Skeletal muscle cell (primary cell): ENCODE measurements at places on chromosomes 4 and X.

DNA sequence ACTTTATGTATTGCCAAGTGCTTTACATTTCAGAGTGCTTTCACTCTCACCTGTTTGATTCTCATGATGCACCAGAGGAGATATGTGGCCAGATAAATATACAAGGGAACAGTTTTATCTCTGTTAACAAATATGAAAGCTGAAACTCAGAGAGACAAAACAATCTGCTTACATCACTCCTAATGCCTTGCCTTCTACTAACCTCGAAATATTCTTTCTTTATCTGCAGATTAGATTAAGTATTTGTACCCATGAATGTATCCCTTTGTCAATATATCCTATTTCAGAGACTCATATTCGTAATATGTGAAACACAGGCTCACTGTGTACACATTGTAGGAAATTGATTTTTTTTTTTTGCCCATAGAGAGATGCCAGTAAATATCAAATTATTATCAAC, 178.1 kb downstream of the NWD2 start:
- DNase-seq = no peak

GRCh38 chrX:2548711-2549423, 48.1 kb upstream of the DHRSX start:
- DNase-seq = no peak

DNA sequence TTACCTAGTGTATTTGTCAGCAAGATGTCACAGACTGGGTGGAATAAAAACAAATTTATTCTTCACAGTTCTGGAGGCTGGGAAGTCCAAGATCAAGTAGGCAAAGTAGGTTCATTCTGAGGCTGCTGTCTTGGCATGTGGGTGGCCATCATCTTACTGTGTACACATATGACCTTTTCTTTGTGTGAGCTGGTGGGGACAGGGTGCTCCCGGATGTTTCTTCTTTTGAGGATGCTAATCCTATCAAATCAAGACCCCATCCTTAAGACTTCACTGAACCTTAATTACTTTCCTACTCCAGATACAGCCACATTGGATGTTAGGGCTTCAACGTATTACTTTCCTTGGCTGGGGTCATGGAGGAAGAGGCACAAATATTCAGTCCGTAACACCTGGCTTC, 74.0 kb downstream of the TLL1 start:
- no peak for DNase-seq

DNA sequence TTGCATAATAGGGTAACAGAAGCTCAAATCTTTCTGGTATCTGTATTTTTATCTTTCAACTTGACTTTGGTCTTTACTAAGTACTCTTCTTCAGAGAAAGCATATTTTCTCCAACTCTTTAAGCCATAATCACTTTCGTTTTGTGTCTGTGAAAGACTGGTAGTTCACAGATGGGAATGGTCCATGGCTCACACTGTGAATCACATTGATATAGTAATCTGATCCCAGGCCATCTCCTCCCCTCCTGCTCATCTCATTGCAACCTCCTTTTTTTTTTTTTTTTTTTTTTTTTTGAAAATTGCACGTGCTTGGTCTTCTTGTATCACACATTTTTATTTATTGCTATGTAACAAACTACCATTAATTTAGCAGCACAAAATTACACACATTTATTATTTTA, 694.5 kb upstream of the SLIT2 start:
- DNase-seq = peak; percentile 0

DNA sequence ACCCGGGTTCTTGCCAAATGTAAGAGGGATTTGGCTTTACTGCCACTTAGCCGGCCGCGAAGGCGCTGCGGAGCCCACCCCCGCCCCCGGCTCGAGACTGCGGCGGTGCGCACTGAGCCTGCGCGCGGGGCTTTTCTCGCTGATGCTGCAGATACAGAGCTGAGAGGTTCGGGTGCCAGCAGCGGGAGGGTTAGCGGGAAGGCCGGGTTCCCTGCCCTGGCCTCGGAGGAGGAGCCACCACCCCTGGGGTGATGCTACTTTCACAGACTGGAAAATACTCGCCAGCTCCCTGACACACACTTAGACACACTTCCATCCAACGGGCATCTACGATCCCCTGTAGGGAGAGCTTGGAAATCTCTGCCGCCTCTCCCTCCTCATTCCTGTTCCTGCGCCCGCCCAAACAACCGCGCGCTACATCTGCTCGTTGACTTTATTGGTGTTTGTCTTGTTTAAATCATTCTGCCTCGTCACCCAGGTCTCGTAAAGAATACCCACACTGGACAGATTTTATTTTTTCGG, 2.1 kb upstream of the PCDH7 start:
- no peak for DNase-seq

GRCh38 chrX:112837531-112837930, 3.1 kb downstream of the AMOT start:
- no peak for DNase-seq

DNA sequence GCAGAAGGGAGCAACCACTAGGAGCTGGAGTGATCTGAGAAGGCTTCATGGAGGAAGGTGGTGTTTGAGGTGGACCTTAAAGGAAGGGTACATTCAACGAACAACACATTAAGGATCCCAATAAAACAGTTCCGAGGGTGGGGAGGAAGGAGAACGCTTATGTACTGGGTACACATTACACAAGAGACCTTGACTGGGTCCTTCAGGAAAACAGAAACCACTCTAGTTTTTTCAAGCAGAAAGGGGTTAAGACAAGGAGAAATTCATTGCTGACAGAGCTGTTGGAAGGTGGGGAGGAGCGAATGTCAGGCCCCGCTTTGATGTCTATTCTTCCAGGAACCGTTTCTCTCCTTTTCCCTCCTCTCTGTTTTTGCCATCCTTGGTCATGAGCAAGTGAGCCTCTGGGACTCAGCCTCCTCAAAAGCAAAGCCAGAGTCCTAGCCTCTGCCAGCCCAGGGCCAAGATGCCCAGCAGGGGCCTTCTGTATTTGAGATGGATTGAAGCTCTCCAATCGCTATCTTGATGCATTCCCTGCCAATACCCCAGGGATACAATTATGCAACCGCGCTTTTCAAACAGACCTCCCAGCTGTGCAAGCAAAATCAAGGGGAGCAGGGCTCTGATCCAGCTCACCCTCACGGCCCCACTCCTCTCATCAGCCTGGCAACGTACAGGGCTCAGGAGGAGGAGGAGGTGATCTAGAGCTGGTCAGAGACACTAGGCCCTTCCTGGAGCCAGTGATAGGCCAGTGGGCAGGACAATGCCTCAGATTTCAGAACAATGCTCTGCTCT, 48.4 kb downstream of the ZBTB49 start:
- DNase-seq = no peak

DNA sequence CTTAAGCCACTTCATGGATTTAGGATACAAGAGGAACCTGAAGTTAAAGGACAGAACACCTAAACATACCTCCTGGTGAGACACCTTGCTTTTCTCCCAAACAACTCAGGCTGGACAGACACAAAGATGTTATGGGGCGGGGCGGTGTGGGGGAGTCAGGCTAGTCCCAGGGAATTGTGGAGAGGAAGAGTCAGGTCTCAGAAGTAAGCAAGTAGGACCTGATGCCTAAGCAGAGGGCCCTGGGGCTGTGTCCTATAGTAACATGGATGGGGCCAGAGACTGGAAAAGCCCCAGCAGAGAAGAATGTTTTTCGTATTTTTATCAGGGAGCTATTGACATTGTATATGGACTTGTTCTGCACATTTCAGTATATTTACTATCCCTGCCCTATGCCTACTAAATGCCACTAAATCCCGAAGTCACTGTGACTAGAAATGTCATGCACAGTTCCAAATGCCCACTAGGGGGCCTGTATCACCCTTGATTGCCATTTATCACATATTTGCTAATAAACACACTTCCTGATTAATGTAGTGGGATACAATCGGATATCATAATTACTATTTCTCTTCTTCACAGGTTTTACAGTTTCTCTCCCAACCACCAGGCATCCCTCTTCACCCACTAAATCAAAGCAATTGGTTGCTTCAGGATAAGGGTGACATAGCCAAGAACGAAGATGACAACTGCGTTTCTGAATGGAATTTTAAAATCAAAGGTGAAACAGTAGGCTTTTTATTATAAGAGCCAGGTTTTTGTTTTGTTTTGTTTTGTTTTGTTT, 23.8 kb upstream of the ARHGAP10 start:
- DNase-seq = no peak

DNA sequence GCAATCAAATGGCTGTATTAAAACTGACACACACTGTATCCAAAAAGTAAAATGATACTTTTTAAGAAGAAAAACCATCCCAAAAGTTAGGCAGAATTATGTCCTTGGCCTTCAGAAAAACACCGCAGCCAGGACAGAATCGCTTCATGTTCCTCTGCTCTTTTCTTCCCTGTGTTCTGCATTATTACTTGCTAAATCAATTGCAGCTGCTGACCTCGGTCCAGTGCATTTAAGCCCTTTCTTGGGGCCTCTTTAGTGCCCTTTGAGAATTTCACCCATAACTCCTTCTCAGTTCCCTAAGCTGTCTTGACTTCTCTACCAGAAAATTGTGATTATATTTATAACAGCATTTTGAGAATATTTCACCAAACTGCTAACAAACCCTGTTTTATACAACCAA, 696.9 kb downstream of the PCDH7 start:
- DNase-seq = no peak

DNA sequence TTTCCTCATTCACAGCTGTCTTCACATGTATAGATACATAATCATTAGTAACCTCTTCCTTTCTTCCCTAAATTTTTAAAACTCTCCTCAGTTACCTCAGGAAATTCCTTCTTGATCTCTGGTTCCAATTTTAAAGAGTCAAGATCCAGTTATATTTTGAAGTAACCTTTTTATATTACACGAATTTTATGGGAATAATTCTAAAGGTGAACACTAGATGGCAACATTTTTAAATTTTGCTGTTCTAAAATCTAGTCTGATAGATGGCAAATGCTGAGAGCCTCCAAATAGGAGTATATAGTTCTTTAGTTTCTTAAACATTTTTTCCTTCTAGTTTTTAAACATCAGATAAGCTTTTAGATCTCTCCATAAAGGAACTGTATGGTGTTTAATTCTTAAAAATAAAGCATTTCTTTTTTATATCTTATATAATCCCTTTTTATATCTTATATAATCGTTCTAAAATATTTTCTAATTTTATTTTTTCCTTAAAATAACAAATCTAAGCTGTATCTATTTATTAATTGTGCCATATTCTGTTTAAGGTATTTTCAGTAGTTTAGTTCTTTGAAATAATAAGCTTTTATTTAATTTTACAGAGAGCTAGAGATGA, 37.9 kb upstream of the PAPSS1 start:
- DNase-seq = no peak

DNA sequence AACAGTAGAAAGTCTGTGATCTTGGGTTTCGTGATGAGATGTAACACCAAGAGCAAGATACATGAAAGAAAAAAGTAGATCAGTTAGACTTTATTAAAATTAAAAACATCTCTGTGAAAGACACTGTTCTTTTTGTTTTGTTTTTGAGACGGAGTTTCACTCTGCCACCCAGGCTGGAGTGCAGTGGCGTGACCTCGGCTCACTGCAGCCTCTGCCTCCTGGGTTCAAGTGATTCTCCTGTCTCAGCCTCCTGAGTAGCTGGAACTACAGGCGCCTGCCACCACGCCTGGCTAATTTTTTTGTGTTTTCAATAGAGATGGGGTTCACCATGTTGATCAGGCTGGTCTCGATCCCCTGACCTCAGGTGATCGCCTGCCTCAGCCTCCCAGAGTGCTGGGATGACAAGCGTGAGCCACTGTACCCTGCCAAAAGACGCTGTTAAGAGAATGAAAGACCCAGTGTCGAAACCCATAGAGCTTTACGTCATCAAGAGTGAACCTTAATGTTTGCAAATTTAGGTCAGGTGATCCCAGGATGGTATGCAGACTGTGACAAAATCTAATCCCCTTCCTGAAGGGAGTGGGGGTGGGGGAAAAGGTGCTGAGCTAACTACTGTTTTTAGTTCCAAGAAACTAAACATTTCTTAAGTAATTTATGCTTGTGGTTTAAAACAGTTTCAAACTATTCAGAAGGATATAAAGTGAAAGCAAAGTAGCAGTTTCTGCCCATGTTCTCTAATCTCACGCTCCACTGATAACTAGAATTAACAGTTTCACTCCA, 8.0 kb downstream of the OFD1 start:
- no peak for DNase-seq

DNA sequence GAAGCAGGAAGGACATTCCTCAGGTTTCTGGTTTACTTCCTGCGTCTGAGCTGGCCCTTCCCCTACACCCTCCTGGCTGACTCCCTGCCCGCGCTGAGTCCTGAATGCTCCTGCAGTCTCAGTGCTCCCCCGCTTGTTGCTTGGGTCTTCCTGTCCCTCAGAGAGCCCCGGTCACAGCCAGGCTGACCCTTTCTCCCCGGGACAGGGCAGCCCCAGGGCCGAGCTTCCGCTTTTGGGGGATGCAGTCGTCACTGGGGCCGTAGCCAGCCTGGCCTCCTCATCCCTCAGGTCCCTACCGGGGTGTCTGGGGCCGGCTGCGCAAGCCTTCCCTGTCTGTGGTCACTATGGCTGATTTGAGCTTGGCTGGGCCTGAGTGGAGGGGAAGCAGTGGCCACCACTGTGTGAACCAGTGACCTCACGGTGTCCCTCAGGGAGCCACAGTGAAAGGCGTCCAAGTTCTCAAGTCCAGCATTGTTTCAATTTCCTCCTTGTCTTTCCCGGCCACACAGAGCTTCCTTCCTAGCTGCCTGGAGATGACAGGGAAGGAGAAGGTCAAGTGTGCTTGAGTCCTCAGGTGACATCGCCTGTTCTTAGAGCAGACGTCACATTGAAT, 34.1 kb upstream of the ASMTL start:
- DNase-seq = no peak

- DNase-seq = peak; percentile 94
These were observed 24.8 kb downstream of the SMIM20 start for GRCh38 chr4:25938787-25939186.

GRCh38 chrX:110003167-110004156, 548 bp downstream of the TMEM164 start:
- no peak for DNase-seq

- DNase-seq = no peak
These were observed 407.0 kb downstream of the BCOR start for GRCh38 chrX:39690541-39691415.

DNA sequence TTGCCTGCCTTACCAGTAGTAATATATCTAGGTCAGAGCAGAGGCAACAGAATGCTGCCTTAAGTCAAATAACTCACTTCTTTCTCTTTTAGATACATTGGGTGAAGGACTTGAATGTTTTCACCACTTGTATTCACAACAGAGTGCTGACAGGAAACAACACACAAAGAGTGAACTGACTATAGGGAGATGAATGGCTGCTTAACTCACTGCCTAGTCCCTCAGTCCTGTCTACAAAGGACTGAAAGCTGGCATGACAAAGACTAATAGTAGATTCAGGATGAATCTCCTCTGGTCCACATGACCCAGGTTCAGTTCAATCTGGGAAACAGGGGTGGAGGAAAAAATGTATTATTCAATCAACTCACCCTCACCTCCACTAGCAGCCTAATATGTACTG, 134.2 kb downstream of the GALNTL6 start:
- DNase-seq = no peak

GRCh38 chr4:25180524-25181131, 20.4 kb upstream of the SEPSECS start:
- DNase-seq = no peak

- peak; percentile 48 for DNase-seq
These were observed 56.7 kb downstream of the SPINK2 start for GRCh38 chr4:56764775-56765174.
